ENCODE measurements at places on chromosomes 12 and 14. TPM values are rescaled to one million over a fixed set of nuclear protein-coding genes. Genes with fewer than 3 reads are reported as not detected.

The NPFF gene
- not detected for total RNA-seq

GRCh38 chr12:116067892-116068291 lies 209.6 kb downstream of the MED13L start:
- no peak for DNase-seq

- no peak for DNase-seq
These were observed 71.0 kb downstream of the TESC start for GRCh38 chr12:117028254-117028653.

DNA sequence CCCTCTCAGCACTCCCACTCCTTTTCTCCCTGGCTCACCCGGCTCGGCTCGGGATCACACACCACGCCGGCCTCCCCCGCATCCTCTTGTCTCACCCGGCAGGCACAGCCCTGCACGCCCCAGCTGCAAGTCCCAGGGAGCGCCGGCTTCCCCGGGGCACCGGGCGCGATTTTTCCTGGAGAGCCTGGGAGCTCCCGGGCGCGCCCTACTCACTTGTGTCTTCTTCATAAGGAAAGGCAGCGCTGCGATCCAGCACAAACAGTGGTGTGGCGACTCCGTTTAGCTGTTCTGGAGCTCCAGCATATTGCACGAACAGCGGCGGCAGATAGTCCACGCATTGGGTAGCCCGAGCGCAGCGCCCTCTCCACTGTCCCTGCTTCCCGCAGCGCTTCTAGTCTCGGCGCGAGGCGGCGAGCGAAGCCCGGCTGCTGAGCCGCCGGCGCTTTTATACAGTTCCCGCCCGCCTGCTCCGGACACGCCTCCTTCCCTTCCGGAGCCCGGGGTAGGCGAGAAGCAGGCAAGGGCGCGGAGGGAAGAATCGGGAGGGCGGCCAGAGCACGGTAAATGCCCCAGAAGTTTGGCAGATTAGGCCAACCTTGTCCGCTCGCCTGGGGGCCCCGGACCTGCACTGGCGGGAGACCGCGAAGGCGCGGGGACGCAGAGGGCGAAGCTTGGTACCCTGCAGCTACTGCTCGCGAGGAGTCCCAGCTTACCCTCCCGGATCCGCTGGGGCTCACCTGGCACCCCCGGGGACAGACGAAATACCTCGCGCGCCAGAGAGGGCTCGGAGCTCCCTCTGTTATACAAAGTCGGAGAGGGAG lies at the start of gene KITLG:
KITLG (minus strand) TSS at position 421 of the 821 bp plus-strand sequence; CDS start at position 228, 193 bp downstream.
- peak; percentile 93 for DNase-seq

DNA sequence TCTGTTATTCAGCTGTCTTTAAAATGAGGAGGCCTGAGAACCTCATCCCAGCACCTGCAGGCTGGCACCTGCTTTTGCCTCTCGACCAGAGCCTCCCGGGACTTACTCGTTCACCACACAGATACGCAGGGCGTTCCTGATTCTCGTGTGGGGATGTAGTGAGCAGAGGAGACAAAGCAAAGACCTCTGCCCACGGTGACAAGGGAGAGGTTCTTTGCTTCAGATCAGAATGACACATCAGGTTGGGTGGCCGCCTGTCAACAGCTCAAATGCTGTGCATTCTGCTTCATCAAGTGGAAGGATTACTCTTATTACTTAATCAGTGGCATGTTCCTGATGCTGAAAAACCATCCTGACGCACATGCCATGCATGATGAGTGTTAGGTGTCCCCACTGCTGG lies 24.4 kb downstream of the DEGS2 start:
- no peak for DNase-seq

GRCh38 chr12:26461776-26462175 lies 266.4 kb downstream of the SSPN start:
- DNase-seq, result no peak

All from neural progenitor cell (in vitro differentiated cells).